ENCODE measurements at places on chromosomes 1 and 21.
A peak's percentile ranks its signal among the peaks of the same experiment; 100 is the strongest.

GRCh38 chr1:38151399-38151798, 104.8 kb upstream of the POU3F1 start:
- DNase-seq = no peak
- H3K4me3 ChIP-seq = no peak overlapping the region
- H3K36me3 ChIP-seq = no peaks in the 10 kb centered on the region
- no peak overlapping the region for H3K27ac ChIP-seq
- no peaks in the 10 kb centered on the region for H3K27me3 ChIP-seq

- no peaks in the 10 kb centered on the region for H3K36me3 ChIP-seq
- no peak for DNase-seq
- H3K27ac ChIP-seq = peak overlapping the region; percentile 94
- no peaks in the 10 kb centered on the region for H3K27me3 ChIP-seq
- H3K4me3 ChIP-seq = no peak overlapping the region
Measured at GRCh38 chr1:62237950-62238374, 43.3 kb downstream of the L1TD1 start.

DNA sequence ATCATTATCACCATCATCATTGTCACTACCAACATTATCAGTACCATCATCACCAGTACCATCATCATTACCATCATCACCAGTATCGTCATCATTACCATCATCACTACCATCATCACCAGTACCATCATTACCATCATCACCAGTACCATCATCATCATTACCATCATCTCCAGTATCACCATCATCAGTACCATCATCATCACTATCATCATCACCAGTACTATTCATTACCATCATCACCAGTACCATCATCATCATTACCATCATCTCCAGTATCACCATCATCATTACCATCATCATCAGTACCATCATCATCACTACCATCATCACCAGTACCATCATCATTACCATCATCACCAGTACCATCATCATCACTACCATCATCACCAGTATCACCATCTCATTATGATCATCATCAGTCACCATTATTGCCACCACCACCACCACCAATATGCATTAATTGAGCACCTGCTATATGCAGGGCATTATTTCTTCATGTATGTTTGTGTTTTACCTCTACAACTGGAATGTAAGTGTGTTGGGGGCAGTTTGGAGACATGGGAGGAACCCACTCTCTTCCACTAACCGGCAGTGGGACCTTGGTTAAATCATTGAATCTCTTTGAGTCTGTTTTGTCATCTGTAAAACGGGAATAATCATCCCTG, 7.0 kb downstream of the ZBTB8B start:
- H3K4me3 ChIP-seq = no peak overlapping the region
- H3K27me3 ChIP-seq = no peaks in the 10 kb centered on the region
- no peak overlapping the region for H3K27ac ChIP-seq
- DNase-seq = no peak

DNA sequence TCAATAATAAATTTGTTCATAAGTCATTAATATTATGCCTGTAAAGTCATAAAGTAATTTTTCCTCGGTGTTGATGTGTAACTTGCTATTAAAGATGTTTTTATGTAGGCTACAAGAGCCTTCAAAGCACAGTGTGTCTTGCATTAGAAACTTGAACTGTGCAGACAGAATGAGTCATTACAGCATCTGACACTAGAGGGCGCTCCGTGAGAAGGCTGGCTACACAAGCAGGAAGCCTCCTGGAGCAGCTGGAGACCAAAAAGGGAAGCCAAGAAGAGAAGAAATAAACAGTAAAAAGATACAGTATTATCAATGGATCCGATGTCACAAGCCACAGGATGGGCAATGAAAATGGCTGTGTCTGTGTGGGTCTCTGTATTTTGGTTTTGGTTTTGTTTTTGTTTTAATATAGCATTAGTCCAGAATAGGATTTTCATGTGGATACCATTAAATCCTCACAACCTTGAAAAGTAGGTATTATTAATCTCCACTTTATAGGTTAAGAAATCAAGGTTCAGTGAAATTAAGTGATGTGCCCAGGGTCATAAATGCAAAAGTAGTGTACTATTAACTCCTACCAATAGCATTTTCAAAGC, 16.1 kb upstream of the LRRC8D start:
- DNase-seq = no peak
- H3K36me3 ChIP-seq = no peaks in the 10 kb centered on the region
- peaks cover 14% of the 10 kb centered on the region for H3K4me1 ChIP-seq
- H3K27me3 ChIP-seq = no peaks in the 10 kb centered on the region
- no peak overlapping the region for H3K27ac ChIP-seq

DNA sequence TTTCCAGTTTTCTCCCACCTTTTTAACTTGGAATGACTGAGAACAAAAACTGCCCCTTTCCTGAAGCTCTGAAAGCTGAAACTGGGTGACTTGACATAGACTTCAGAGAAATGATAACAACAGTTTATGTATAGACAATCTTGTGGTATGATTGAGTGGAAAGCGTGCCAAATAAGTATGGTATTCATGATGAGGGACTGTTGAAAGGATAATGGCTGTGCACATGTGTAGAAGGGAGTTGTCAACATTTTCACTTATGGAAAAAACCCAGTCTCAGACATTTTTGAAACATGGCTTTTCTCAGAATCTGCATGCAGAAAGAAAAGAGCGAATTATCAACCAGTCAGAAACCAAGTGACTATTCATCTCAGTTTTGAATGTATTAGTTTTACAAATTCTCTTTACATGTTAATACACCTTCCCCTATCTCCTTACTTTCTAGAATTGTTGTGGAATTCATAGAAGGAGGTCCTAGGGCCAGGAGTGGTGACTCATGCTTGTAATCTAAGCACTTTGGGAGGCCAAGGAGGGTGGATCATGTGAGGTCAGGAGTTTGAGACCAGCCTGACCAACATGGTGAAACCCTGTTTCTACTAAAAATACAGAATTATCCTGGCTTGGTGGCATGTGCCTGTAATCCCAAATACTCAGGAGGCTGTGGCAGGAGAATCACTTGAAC, 261.2 kb downstream of the S1PR1 start:
- no peak overlapping the region for H3K27ac ChIP-seq
- no peaks in the 10 kb centered on the region for H3K27me3 ChIP-seq
- H3K4me3 ChIP-seq = no peak overlapping the region
- H3K4me1 ChIP-seq = no peaks in the 10 kb centered on the region
- no peak for DNase-seq

DNA sequence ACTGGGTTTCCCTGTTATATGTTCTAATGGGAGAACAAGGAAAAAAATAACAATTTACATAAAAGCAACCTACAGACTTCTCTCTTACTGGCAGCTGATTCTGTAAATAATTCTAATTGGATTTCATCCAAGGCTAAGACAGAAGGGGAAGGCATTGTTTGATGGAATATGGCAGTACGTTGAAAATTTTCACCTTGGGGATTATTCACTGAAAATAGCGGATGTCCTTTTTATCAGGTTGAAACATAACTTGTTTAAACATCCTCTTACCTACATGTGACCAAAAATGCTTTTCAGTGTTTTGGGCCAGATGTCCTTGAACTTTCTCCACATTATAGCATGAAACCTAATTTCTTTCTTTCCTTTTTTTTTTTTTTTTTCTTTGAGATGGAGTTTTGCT, 24.9 kb downstream of the TSNAX start:
- H3K4me1 ChIP-seq = no peaks in the 10 kb centered on the region
- no peak overlapping the region for H3K4me3 ChIP-seq
- H3K27me3 ChIP-seq = no peaks in the 10 kb centered on the region
- no peak overlapping the region for H3K27ac ChIP-seq
- no peak for DNase-seq

DNA sequence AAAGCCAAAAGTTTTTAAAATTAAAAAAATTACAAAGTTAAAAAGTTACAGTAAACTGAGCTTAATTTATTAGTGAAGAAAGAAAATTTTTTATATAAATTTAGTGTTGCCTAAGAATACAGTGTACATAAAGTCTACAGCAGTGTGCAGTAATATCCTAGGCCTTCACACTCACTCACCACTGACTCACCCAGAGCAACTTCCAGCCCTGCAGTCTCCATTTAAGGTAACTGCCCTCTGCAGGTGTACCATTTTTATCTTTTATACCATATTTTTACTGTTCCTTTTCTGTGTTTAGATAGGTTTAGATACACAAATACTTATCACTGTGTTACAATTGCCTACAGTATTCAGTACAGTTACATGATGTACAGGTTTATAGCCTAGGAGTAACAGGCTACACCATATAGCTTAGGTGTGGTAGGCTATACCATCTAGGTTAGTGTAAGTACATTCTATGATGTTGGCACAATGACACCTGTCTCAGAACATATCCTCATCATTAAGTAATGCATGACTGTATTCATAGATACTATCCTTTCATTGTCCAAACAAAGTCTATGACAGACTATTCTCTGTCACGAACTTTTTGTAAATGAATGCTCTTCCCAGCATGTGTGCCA, 78.6 kb upstream of the PBX1 start:
- H3K36me3 ChIP-seq = no peaks in the 10 kb centered on the region
- no peaks in the 10 kb centered on the region for H3K27me3 ChIP-seq
- no peak overlapping the region for H3K4me3 ChIP-seq
- H3K27ac ChIP-seq = no peak overlapping the region
- H3K4me1 ChIP-seq = no peaks in the 10 kb centered on the region

DNA sequence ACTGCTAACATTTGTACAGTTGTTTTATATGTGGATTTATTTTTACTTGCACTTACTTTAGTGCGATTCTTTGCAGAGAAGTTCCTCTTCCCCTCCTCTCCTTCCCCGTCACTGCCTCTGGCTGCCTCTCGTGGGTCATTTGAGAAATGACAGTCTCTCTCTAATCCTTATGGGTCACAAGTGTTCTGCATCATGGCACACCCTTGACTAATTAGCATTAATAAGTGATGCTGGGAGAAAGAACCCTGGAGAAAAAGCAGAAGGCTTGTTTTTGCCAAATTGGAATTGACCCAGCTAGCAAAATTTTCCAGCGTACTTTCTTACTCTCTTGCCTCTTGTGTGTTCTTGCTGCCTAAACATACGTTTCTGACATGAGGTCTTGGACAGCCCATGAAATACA, 301.2 kb downstream of the DUSP10 start:
- peaks cover 24% of the 10 kb centered on the region for H3K4me1 ChIP-seq
- no peak overlapping the region for H3K4me3 ChIP-seq
- no peak for DNase-seq
- H3K27me3 ChIP-seq = no peaks in the 10 kb centered on the region
- H3K36me3 ChIP-seq = no peaks in the 10 kb centered on the region

DNA sequence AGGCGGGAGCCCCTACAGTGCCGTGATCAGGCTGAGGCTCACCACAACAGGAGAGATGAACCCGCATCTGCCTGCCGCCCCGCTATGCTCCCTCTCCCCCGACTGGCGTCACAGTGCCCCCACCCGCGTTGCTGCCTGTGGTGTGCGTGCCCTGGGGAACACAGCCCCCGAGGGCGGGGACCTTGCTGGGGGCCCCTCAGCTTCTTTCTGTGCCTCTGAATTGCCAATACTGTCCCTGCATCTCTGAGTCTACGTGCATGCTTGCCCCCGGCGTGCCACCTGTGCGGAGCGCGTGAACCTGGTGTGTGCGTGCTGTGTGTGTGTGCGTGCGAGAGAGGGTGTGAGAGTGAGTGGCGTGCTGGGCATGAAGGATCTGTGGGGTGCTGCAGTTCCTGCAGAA, 10.3 kb downstream of the PARS2 start:
- DNase-seq = no peak
- H3K27me3 ChIP-seq = no peaks in the 10 kb centered on the region
- H3K4me3 ChIP-seq = no peak overlapping the region

All from RWPE2 (cell line).